ENCODE measurements at places on chromosomes 2 and 18.

DNA sequence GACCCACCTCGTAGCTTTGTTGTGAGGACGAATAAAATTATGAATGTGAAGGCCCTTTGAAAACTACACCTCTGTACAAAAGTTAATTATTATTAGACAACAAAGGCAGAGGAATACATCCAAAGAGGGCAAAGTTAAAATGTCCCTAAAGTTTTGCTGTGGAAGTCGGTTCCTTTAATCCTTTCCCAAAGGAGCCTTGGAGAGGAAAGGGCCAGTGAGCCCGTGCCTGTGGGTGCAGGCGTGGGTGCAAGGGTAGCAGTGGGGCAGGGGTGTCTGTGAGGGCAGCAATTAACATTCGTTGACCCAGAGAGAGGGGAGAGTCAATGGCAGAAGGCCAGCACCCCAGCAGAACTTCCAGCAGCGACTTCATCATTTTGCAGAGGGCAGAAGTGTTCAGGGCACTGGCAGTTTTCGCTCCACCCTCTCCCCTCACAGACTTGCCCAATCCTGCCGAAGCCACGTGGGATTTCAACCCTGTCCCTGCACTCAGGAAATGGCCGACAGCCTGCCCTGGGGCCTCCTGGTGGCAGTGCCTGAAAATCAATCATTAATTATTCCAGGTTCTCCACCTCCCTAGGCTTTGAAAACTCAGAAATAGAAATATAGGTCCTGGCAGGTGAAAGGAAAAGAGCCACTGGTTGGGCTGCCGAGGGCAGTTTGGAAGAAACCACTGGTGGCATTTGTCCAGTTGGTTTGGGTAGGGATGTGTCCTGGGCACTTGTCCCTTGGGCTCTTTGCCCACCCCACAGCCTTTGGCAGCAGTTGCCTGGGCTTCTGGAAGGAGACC lies 4.2 kb upstream of the PAX8 start:
- no peak for DNase-seq

- DNase-seq: no peak
These were observed 338.0 kb downstream of the TNS1 start for GRCh38 chr2:217664761-217665160.

DNA sequence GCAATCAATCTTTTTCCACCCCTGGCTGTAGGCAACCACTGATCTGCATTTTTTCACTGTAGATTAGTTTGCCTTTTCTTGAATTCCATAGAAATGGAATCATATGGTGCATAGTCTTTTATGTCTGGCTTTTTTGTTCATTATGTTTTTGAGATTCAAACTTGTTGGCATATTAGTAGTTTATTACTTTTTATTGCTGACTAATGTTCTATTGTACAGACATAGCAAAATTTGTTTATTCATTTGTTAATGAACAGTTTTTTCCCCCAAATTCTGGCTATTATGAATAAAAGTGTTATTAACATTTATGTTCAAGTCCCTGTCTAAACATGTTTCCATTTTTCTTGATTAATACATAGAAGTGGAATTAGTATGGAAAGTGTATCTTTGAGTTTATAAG lies 21.4 kb upstream of the WDSUB1 start:
- DNase-seq: no peak

GRCh38 chr2:84519332-84519957 lies 3.1 kb downstream of the DNAH6 start:
- no peak for DNase-seq

DNA sequence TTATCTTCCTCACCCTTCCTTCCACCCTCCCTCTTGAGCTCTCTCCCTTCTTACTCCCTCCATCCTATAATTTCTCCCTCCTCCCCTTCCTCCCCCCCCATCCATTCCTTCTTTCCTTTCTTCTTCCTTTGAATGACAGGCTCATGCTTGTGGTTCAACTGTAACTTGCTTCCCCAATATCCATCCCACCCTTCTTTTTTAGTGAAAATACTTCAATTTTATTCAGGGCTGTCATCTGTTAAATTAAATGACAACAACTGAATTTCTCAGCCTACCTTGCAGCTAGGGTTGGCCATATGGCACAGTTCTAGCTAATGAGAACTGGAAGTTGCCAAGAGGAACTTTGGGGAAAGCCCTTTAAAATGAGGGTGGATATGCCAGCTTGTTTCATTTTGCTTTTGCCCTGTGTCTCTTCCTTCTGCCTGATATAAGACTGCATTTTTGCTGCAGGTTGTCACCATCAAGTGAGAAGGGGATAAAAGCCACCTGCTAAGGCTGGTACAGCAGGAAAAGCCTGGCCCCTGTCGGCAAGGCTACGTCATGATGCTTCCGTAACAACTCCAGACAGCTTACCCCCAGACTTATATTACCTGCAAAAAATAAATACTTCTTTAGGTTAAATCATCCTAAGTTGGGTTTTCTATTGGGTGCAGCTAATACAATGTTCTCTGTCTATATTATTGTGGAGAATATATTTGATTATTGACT lies 121.8 kb downstream of the NXPH2 start:
- DNase-seq: no peak

GRCh38 chr2:19949071-19949470 lies 40.8 kb downstream of the WDR35 start:
- peak; percentile 31 for DNase-seq

DNA sequence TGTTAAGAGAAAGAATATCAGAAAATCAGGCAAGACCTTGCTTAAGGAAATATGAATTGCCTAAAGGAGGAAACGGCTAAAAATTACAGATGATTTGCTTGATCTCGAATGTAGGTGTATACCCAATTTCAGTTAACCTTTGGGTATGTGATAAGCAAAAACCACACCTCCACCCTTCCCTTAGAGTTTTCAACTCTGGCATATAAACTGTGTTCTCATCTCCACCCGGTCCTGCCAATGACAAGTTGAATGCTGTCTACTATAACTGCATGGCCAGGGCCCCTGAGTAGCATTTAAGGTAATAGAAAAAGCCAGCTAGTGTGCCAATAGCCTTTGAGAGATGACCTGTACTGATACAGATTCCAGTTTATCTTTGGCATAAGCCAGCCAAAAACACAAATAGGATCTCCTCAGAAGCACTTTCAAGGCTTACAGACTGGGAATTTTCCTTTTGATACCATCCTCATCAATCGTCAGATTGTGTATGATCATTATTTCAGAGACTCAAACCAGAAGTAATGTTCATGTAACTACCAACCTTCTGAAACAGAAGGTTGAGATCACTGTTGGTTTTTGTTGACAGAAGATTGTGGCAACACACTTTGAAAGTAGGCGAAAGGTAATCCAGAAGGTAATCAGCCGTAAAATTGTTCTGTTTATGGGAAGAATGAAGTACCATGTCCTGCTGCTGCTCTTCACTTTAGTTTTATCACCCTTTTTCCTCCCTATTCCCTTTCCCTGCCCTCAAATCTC lies 163.1 kb downstream of the GFPT1 start:
- no peak for DNase-seq

DNA sequence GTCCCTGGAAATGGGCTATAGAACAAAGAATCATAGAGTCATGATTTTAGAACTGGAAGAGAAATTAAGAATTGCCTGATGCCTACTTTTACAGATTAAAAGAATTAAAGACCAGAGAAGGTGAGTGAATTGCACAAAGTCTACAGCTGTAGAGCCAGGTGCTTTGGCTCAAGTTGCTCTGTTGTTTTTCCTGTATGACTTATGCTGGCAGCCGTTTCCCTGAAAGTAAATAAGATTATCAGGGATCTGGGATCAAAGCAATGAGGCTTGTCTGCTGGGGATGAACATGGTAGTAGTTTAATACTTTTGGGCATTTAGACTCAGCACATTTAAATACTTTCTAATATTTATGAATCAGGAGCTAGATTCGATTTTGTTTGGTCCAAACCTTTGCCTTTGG lies 166.9 kb downstream of the PRPF40A start:
- no peak for DNase-seq

GRCh38 chr2:11344956-11345677 lies 681 bp upstream of the ROCK2 start:
- peak; percentile 46 for DNase-seq

GRCh38 chr2:102489646-102490045 lies 16.6 kb downstream of the SLC9A4 start:
- no peak for DNase-seq

DNA sequence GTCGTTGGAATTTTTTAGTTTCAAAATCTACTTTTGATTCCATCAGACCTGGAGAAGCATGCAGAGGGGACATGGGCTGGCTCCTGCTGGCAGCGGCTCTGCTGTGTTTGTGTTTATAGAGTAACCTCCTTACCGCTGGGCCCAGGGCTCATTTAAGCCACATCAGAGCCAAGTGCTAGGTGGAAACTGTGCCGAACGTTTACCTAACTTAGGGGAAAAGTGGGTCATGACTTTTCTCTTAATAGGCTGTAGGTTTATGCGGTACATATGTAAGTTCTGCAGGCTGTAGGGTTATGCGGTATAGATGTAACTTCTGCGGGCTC lies 17.7 kb downstream of the CNDP2 start:
- no peak for DNase-seq

DNA sequence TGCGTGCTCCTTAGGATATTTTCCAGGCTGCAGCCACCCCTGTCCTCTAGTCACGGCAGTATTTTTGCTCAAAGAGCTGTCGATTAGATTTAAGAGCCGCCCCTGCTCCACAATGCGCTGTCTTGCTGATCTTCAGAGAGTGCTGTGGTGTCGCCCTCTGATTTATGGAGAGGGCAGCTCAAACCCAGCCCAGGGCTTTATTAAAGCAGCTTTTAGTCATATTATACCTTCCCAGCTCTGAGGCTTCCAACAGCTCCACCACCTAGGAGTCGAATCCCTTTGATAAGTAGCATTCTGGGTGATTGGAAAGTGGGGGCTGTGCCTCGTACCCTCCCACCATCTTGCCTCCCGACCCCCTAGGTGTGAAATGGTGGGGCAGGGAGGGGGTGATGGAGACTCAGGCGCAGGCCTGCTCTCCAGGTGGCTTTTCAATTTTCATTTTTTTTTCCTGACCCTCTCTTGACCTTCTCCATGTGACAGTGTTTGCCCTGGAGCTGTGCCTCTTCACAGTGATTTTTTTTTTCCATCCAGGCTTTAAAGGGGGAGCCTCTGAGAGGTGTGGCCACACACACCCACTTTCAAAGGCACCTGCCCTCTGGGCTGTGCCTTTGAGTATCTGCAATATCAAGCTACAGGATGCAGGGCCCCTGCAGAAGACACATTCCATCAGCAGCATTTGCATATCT lies 53.1 kb upstream of the NRP2 start:
- DNase-seq: no peak

DNA sequence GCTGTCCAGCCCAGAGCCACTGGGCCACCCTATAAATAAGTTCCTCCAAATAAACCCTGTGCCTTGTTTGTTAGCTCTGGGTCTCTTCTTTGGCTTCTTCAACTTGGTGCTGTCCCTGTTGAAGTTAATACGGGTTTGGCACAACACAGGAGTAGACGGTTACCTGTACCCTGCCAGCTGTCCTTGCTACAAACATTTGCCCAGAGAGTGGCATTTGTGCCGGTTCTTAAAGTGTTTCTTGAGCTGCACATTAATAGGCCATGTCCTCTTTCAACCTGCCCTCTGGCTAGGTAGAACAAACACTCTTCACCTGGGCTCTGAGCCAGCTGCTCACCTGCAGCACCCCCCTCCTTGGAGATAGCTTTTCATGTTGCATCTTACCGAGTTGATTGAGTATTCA lies 139.2 kb downstream of the NEDD4L start:
- DNase-seq: no peak

DNA sequence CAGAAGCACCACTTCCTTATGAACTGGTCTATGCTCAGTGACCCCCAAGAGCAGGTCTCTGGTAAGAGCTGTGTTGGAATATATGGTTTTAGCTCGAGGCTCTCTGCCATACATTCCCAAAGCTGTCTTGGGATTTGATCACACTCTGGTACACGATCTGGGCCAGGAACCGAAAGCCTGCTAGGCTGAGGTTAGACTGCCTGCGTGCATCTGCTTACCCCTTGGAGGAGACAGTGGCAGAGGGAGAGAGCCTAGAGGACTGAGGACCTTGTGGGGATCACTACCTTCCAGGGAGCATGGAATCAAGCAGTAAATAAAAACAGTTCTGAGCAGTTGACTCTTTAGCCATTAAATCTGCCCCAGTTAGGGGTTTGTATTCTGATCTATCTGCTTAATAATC lies 63.7 kb downstream of the ZNF532 start:
- no peak for DNase-seq

DNA sequence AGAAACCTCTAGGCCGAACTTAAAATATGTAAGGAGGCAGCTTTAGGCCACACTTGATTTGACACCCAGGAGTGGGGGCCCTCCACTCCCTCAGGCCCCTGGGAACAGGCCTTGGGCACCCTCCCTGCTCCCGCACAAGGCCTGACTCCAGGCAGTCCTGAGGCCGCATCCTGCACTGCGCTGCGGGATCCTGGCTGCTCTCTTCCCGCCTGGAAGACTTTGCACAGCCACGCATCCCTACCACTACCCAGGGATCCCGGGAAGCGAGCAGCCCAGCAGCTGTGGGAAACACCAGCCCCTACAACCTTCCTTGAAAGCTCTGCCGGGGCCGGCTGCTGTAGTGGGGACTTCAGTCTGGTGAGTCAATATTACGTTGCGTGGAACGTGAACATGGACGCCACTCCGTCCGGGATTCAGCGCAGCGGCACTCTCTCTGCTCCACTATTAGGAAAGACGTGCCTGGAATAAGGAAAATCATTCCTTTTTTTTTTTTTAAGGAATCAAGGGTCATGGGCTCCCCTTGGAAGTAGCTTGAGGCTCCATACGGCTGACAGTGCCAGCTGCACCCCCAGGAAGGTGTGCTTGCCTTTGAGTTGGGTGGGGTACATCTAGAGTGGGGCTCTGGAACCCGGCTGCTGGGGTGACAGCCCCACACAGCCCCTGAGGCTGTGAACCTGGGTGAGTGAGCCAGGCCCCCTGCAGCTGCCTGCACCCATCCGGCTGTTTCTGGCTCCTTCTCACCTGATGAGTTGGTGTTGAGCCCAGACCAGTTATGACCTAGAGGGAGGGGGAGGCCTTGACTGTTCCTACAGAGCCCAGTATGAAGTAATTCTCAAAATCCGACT lies 119.2 kb upstream of the TMEM18 start:
- no peak for DNase-seq

DNA sequence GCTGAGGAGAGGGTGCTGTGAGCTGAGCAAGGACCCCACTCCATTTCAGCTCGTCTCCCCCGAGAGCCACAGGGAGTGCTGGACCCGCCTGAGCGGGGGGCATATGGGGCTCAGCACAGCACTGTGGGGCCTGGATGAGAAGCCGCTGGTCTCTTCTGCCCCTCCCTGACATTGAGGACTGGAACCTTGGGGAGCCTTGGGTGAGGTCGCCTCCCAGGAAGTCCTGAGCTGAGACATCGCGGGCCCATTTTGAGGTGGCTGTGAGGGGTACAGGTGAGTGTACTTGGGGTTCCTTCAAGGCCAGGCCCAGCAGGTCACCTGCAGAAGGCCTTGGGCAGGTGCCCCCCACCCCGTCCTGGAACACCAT lies 3.1 kb upstream of the AQP12A start:
- DNase-seq: no peak

- no peak for DNase-seq
These were observed 69.6 kb downstream of the CABYR start for GRCh38 chr18:24208270-24209035.

DNA sequence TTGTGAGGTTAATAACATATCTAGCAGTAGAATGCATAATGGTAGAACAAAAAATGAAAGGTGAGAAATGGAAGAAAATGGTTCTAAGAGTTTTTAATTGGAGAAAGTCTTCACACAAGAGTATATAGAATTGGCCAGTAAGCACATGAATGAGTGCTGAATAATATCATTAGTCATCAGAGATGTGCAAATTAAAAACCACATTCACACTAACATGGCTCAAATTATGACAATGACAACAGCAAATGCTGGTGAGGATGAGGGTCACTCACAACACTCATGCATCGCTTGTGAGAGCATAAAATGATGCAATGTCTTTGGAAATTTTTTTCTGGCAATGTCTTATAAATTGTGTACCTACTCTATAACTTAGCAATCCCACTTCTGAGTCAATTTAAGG lies 1355.4 kb upstream of the ACVR2A start:
- DNase-seq: peak; percentile 5

- DNase-seq: no peak
These were observed 116.6 kb upstream of the PELI1 start for GRCh38 chr2:64260817-64261216.
